ENCODE measurements at places on chromosomes 11 and 22.

GRCh38 chr22:17097062-17097461 is 12.3 kb downstream of the IL17RA start:
- DNase-seq = no peak

GRCh38 chr11:84673753-84674152 is 953.4 kb downstream of the DLG2 start:
- DNase-seq = no peak

DNA sequence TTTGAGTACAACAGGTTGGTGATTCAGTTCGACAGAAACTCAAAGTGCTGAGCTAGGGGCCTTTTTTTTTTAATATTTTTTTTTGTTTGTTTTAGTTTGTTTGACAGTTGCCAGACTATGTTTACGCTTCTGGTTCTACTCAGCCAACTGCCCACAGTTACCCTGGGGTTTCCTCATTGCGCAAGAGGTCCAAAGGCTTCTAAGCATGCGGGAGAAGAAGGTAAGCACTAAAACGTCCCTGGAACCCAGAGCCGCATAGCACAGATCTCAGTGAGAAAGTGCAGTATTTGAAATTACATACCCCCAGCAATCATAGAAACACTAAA is 649 bp downstream of the PRRG4 start:
- DNase-seq = no peak

- no peak for DNase-seq
Measured at GRCh38 chr11:65393513-65394079, 7.2 kb downstream of the FRMD8 start.

DNA sequence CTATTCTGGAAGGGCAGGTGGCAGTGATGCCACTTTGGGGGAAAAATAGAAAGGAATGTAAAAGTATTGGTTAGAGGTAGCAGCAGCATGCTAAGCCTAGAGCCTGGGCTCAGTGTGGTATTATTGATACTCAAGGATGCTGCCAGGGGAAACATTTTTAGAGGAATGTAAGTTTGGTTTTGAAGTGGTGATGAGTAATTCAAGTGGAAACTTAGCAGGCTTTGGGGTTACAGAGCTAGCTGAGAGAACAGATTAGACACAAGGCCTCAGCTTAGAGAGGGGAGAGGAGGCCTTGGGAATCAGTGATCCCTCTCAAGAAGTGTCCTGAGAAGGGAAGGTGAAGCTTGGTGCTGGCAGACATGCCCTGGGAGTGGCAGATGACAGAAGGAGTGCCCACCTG is 32.9 kb upstream of the DDI1 start:
- DNase-seq = no peak

DNA sequence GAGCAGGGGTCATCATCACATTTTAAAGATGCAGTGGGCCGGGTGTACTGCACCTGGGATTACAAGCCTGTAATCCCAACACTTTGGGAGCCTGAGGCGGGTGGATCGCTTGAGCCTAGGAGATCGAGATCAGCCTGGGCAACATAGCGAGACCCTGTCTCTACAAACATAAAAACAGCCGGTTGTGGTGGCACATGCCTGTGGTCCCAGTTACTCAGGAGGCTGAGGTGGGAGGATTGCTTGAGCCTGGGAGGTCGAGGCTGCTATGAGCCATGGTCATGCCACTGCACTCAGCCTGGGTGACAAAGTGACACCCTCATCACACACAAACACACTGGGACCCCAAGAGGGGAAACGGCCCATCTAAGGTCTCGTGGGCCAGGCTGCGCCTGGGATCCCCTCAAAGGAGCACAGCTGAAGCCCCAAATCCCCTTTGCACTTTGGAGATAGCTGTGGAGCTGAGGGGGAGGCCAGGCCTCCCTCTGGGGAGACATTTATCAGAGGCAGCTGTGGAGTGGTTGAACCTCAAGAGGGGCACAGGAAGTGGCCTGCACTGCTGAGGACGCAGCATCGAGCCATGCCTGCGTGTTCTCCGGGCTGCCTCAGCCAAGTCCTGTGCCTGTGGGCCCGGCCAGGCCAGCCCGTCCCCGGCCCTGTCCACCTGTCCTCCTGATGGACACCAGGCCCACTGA is 27.5 kb downstream of the OSBPL5 start:
- no peak for DNase-seq

- DNase-seq = no peak
Measured at GRCh38 chr11:127000291-127000968, at the start of gene KIRREL3. KIRREL3 (minus strand) TSS chr11:127000770.

- no peak for DNase-seq
Measured at GRCh38 chr22:35480627-35481550, 59.7 kb upstream of the RASD2 start.

DNA sequence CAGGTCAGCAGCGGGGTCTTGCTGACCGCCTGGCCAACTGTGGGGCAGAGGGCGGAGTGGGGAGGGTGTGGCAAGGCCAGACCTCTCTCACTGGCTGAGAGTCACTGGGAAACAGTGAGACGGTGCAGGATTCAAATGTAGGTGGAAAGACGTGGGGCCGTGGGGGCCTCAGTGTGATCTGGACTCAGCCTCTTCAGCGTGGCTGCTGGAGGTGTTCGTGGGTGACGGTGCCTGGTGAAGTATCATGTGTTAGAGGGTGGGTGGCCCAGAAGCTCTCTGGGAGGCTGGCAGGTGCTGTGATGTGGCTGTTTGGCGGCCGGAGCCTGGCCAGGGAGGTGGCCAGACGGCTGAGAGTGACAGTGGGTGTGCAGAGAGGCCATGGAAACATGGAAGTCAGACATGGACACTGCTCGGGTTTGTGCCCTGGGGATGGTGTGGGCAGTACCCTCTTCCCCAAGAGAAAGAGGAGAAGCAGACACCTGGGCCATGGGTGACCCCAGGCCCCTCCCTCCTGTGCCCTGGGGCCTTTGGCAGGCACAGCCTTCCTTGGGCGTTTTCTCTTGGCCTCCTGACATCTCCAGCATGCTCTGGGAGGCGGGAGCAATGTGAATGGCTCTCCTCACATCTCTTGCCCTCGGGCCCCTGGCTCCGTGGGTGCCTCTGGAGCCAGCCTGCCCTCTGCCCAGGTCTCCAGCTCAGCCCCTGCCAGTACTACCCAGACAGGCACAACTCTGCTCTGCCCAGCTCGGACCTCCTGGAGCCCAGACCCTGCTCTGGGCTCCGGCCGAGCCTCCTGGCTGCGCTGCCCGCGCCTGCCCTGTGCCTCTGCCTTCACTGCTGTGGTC is 10.1 kb upstream of the ACR start:
- no peak for DNase-seq

DNA sequence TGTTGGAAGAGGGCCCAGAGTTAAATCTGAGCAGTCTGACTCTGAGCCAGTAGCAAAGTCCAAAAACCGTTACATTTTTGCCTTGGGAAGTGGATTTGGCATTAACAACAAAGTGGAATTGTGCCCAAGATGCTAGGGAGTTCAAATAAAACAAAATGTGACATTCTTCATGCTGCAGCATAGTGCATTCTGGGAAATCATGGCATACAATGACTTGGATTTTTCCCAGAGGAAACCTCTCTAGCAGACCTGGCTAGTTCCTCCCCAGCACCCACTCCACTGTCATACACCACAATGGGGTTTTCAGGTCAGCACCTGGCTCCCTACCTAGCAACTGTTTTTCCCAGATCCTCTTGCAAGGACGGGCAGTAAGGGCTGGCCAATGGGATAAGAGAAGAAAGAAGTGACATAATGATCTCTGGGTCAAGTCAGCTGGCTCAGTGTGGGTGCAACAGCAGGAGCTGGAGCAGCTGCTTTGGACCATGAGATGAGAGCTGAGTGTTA is 24.8 kb upstream of the CYB5R3 start:
- DNase-seq = no peak

GRCh38 chr22:48071828-48072227 is 1309.4 kb downstream of the TBC1D22A start:
- DNase-seq = no peak

- peak; percentile 91 for DNase-seq
Measured at GRCh38 chr11:47407746-47408590, at the start of gene SLC39A13. SLC39A13 (plus strand) TSS chr11:47408590; CDS start chr11:47410095, 1,505 bp downstream.

GRCh38 chr22:27835446-27835845 is 33.9 kb upstream of the MN1 start:
- DNase-seq = no peak

DNA sequence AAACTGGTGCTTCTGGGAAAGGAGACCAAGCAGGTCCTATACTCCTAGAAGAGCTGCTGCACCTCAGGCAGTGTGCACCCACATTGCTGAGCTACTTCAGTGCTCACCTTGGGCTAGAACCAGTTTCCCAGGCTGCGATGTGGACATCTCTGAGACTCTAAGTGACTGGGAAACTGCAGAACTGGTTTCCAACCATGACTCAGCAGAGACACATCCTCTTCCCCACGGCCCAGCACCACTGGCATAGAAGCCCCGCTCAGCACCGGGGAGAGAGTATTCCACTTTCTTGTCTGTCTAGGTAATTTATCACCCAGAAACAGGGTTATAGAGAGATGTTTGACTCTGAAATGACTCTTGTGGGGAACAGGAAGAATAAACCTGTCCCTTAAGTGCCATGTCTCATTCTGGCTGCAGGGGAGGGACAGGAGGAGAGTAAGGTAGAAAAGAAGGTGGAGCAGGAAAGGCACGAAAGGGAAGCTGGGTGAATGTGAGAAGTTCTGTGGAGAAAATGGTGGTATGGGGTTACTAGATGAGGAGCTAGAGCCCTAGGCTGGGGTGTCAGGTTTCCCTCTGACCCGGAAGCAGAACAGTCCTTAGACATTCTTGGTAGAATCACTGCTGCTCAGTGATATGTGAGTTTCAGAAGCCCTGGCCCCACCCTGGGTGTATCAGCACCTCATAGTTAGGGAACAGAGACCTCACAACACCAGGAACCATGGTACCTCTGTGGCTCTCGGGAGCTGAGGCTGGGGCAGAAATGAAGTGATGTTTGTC is 340.4 kb upstream of the NCAM1 start:
- DNase-seq = no peak

DNA sequence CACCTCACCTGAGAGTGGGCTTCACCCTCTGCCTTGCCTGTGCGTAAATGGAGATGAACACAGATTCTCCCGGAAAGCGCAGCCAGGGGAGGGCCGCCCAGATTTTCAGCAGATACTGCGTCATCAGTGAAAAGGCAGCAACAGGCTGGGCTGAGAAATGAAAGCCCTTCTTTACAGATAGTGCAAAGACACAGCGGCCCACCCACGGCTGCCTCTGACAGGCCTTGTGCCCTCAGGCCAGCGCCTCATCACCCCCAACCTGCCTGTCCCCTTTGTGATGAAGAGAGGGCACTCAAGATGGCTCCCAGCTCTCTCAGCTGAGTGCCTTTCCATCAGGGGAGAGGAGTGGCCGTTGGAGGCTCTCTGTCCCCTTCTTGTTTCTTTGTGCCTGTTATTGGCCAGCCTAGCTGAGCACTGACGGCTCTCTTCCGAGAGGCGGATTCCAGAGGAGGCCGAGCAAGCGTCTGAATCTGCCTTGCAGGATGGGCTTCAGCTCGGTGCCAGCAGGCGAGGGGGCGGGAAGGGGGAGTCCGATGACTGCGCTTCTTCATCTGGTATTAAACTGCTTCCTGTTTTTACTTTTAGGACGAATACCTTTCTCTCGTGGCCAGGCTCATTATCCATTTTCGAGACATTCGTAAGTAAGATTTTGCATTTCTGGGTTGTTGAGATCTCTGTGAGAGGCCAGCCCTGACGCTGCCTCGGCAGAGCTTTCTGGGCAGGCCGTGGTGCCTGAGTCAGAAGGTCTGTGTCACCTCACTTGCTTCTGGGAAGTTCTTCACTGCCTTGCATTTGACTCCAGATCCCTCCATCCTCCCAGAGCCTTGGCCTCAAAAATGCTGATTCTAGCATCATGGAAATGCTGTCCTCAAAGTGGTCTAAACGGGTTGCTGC is 43.7 kb downstream of the MED15 start:
- peak; percentile 61 for DNase-seq

GRCh38 chr11:87451395-87451794 is 413.7 kb downstream of the TMEM135 start:
- no peak for DNase-seq

DNA sequence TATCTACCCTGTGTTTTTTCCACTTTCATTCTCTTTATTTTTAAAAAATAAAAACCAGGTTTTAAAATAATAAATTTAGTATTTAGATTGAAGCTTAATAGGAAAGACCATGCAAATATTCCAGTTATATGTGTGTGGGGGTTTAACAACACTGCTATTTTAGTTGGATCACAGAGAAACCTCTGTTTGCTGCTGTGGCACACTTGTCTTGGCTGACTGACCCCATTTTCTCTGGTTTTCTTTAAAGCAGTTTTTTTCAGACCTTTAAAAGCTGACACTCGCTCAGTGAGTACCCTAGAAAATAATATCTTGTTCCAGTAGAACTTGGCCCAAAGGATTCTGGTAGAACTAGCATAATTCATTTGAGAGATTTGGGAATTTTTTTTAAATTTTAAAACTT is 31.6 kb downstream of the ACER3 start:
- no peak for DNase-seq

- DNase-seq = no peak
Measured at GRCh38 chr22:23029521-23030228, 40.6 kb upstream of the GNAZ start.

DNA sequence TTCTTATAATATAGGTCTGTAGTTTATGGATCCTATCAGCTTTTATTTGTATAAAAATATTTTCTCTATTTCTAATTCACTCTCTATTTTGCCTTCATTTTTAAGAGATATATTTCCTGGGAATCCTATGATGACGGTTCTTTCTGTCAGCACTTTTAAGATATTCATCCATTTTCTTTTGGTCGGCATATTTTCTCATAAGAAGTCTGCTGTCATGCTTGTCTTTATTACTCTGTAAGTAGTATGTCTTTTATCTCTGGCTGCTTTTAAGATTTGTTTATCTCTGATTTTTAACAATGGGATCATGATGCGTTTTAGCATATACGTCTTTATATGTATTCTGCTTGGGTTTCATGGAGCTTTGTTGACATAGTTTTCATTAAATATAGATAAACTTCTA is 175.5 kb downstream of the SNX19 start:
- DNase-seq = no peak

GRCh38 chr11:107646783-107647182 is 55.8 kb downstream of the ELMOD1 start:
- DNase-seq = no peak

DNA sequence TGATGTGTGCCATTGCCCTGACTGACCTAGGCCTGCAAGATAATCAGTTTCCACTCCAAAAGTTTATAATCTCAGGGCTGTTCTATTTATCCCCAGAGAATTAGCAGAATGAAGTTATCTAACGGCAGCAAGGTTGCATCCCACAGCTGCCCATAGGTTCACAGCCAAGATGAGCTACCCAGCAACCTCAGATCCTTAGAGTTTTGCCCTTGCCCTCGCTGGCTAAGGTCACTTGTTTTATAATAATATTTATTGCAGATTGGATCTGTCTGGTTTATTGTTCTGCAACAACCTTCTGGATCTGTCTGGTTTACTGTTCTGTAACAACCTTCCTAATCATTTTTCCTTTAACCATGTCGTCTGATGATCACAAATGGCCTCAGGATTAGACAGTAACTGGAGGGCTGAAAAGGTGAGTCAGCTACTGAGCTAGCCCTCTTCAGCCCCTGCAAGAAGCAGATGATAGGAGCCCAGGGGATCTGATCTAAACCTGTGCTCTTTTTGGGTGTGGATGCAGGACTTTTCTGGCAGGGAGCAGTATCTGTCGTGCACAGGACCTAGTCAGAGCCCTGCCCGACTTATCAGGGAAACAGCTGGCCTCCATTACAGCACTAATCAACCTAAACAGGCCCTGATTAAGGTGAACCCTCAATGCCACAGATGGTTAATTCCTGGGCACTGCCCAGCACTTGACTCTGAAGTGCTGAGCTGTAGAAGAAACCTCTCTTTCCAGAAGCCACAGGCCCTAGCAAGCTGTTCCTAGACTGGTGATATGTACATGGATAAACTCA is 642.9 kb upstream of the KIRREL3 start:
- DNase-seq = no peak

All from activated CD8-positive, alpha-beta T cell treated with anti-CD3 and anti-CD28 coated beads, Interleukin-2, amount 10 ng/mL, durations not matched to agents 7 days and 5 days (primary cell).